ENCODE measurements at places on chromosomes 6 and 20.

- H3K4me3 ChIP-seq = peak overlapping the region; percentile 8
- peak overlapping the region; percentile 80 for H3K27ac ChIP-seq
- peaks cover 31% of the 10 kb centered on the region for H3K4me1 ChIP-seq
- no peaks in the 10 kb centered on the region for H3K36me3 ChIP-seq
- peak; percentile 37 for DNase-seq
These were observed 94.9 kb downstream of the CEBPB start for GRCh38 chr20:50285376-50286173.

DNA sequence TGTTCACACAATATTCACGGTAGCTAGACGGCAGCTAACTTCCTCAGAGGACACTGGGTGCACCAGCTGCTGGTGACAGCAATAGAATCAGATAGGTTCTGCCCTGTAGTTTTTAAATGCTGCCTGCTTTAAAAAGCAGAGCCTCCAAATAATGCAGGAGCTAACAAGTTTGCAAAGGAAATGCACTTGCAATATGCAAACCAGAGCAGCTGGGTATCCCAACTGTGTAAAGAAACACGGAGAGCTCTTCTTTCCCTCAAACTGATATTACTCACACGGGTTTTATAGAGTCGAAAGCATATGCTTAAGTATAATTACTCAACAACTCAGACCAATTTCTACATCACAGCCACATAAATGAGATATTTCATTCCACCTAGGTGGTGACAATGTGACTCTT lies 432.7 kb downstream of the TFAP2A start:
- H3K27me3 ChIP-seq = no peaks in the 10 kb centered on the region
- no peaks in the 10 kb centered on the region for H3K4me1 ChIP-seq
- DNase-seq = no peak
- H3K27ac ChIP-seq = no peak overlapping the region
- no peak overlapping the region for H3K4me3 ChIP-seq

DNA sequence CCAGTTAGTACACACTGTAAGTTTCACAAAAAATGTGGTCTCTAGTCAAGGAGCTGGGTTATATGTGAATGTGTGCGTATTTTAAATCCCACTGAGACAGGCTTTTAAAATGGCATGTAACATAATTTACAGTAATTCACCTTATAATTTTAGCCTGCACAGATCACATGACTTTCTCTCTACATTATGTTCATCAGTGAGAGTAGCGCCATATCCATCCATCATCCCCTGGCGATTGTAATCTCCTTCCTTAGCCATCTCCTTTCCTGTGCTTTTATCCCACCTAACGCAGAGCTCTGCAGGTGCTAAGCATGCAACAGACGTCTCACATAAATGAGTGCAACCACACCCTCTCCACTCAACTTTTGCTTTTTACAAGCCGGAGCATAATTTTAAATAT lies 210.8 kb downstream of the TBC1D7 start:
- H3K4me3 ChIP-seq = no peak overlapping the region
- no peaks in the 10 kb centered on the region for H3K4me1 ChIP-seq
- no peak overlapping the region for H3K27ac ChIP-seq
- DNase-seq = no peak
- peaks cover 51% of the 10 kb centered on the region for H3K27me3 ChIP-seq

DNA sequence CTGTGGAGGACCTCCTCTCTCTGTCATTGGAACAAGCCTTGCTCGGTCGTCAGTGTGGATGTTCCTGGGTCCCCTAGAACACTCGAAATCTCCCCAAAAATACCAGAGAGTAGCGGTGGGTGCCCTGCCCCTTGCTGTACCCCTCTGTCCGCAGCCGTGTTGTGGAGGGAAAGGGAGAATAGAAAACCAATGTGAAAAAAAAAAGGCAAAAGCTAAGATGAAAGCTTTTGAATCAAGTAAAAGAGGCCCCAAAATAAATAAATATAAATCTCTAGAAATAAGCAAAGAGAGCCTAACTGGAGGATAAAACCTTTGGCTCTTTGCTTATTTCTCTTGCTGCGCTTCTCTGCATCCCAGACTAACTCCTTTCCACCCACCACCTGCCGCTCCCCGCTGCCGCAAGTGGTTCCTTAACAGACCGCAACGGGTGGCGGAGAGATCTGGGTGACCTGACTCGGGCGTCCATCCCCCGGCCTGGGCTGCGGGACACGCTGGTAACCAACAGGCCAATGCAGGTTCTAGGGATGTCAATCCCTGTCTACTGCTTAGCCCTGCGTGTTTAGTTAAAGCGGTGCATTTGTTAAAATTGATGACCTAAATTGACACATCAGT lies 110.0 kb downstream of the GPX5 start:
- no peak for DNase-seq
- H3K27me3 ChIP-seq = peaks cover 85% of the 10 kb centered on the region
- H3K36me3 ChIP-seq = no peaks in the 10 kb centered on the region
- no peak overlapping the region for H3K27ac ChIP-seq

DNA sequence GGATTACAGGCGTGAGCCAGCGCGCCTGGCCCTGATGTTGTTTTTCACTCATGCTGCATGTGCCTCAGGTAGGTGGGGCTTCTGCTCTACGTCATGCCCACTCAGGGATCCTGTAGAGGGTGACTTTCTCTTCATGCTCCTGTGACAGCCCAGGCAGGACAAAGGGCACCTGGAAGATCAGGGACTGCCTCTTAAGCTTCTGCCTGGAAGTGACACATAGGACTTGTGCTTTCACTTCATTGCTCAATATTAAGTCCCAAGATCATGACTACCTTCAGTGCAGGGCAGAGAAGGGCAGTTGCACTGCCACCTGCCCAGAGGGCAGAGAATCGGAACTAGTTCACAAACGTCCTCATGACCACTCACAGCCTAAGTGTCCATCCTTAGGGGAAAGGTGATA lies 249.5 kb upstream of the SULF2 start:
- H3K4me3 ChIP-seq = no peak overlapping the region
- no peak for DNase-seq
- no peaks in the 10 kb centered on the region for H3K4me1 ChIP-seq
